ENCODE measurements at places on chromosomes 2 and 18.
A peak's percentile ranks its signal among the peaks of the same experiment; 100 is the strongest.

GRCh38 chr2:31057691-31058090 is 80.5 kb downstream of the GALNT14 start:
- no peak for DNase-seq

GRCh38 chr18:3742541-3742940 is 292.6 kb downstream of the TGIF1 start:
- no peak for DNase-seq

DNA sequence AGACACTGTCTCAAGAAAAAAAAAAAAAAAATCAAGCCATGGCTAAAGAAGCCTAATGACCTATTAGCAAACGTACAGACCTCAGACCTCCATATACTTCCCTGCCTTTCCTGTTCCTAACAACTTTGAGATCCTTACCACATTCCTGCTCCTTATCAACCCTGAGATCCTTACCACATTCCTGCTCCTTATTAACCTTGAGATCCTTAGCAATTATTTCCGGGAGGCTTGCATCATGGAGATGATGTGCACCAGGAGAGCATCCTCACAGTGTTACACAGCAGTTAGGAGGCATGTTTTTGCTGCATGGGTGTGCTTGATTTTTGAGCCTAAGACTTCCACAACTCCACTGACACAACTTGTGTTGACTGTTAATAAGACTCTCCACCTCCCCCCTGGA is 54.6 kb upstream of the RASGRP3 start:
- DNase-seq, result no peak

- DNase-seq, result no peak
Observed at GRCh38 chr18:35939138-35939537, 33.3 kb upstream of the RMP24 start.

- DNase-seq, result no peak
Observed at GRCh38 chr2:40797120-40797519, 345.2 kb upstream of the SLC8A1 start.

- no peak for DNase-seq
Observed at GRCh38 chr2:134583462-134583861, 135.3 kb downstream of the TMEM163 start.

GRCh38 chr2:193793914-193794313 is 1599.2 kb upstream of the TMEFF2 start:
- no peak for DNase-seq

DNA sequence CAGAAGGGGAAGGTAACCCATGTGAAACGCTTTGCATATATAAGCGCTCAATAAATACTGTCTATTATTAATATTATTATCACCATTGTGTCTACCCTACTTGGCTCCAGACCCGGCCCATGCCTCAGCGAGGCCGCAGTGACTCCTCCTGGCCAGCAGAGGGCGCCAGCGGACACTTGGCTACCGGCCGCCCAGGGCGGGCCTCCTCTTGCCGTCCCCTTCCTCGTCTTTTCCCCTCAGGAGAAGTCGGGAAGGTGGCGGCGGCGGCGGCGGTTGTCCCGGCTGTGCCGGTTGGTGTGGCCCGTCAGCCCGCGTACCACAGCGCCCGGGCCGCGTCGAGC is at the start of gene AGFG1:
TSS of gene AGFG1 (plus strand) at position 233 of the 341 bp plus-strand sequence. CDS start 266 bp downstream, outside the sequence.
- DNase-seq, result peak; percentile 74

DNA sequence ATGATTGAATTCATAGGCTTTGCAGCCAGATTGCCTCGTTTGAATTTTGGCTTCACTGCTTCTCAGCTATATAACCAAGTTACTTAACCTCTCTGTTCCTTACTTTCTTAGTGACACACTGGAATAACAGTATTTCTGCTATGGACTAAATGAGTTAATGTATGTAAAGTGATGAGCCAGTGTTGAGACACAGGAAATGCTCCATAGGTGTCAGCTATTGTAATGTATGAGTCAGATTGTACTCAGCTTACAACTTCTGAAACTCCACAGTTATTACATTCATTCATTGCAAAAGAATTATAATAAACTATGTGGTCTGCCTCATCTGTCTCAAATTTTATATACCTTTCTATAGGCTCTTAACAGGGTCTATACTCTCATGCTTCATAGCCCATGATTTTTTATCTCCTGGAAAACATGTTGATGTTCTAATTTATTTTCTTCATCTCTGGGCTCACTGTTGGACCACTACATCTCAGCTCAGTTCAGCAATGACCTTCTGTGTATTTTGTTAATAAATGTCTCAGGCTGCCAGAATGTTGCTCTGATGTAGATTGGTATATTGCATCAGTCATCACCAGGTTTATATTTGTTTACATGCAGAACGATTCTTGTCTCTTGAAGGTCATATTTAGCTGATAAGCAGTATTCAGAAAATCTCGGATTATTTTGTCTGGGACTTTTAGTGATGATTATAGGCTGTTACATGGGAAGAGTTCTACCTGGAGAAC is 76.2 kb downstream of the MAP3K20 start:
- no peak for DNase-seq

DNA sequence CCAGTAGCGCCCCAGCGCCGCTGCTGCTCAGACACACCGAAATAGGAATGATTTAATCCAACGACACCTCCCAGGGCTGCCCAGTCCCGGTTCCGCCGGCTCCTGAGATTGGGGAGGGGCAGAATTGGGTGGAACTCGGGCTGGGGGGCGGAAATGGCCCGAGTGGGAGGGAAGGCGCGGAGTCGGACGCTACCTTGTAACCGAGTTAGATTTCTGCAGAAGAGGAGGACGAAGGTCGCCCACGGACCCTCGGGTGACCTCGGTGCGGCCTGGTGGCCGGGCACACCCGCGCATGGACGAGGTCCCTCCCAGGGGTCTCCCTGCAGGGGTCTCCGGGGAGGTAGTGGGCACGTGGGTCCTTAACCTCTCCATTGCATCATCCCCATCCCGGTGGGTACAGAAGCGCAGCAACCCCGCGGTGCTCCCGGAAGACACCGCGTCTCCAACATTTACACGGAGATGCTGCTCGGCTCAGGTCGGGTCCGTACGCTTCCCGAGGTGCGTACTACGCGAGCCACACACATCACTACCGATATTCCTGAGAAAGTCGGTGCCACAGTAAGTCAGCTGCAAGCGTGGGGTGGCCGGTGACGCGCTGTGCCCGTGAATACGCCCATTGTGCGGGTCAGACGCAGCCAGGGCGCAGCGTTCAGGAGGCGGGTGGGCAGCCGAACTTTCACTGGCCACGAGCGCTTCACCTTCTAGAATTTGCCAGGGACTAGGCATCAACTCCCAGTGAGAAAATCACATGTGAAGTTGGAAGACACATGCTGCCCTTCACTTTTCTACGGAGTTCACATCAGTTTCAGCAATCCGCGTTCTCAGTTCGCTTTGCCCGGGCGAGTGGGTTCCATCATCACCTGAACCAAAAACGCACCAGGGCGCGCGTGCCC is 3.0 kb downstream of the ZNF516 start:
- DNase-seq, result no peak

GRCh38 chr2:45259547-45260160 is 250.4 kb upstream of the SIX2 start:
- DNase-seq, result no peak
